Karpas-422 (cell line): ENCODE measurements at places on chromosomes 11 and 22. TPM values are rescaled to one million over a fixed set of nuclear protein-coding genes. Genes with fewer than 3 reads are reported as not detected.

DNA sequence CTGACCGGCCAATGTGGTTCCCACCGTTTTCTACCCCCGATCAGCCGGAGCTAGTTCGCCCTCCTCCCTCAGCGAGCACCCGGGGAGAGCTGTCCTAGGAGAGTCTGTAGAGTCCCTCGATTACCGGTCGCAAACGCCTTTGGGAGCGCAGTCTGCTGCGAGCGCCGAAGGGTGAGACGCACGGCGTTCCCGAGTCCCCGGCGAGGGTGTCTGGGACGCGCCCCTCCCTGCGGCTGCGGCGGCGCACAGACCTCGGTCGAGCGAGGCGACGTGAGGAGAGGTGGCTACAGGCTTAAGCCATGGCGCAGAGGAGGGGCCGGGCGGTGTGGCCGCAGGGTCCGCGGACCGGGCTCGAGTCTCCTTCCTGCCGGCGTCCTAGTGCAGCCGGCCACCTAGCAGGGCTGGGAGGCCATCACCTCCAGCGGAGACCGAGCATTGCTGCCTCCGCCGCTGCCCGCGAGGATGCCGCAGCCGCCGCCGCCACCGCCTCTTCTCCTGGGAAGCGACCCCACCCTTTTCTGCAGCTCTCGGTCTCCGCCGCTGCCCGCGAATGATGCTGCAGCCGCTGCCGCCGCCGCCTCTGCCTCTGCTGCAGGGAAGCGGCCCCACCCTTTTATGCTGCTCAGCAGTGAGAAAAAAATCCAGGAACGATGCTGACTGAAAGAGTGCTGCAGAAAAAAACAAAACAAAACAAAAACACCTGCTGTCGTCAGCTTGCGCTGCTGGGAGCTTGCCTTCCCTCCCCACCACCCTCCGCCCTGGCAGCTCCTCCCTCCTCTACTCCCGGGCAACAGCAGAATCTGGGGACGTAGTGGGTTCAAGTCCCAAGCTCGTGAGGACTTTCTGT, at the start of gene MAP6:
MAP6 (minus strand) TSS at position 588 of the 847 bp plus-strand sequence. CDS start 669 bp downstream, outside the sequence.
- H3K27ac ChIP-seq, result no peak within 1 kb of the TSS
- DNase-seq, result no peak
- no peaks in the 10 kb centered on the region for H3K4me1 ChIP-seq

OR5B3 gene
- not detected in 2 replicates for total RNA-seq

DNA sequence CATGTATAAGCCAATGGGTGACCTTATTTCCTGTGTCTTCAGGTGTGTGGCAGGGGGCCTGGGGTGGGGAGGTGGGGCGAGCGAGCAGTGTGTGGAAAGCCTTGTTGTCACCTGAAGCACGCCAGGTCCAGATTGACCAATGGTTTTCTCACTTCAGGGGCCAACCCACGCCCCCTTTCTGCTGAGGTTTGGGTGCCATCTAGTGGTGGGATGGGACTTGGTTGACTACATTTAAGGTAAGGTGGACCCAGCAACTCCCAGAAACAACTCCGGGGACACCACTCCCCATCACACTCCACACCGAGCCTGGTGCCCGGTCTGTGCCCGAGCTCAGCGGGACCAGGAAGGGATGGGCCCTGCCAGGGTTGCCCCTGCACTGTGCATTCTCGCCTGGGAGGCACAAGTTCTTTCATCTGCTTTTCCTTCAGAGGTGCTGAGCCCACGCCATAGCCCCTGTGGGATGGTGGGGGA, 40.0 kb downstream of the TPCN2 start:
- H3K27me3 ChIP-seq, result no peaks in the 10 kb centered on the region
- H3K36me3 ChIP-seq, result peaks cover 47% of the 10 kb centered on the region
- no peaks in the 10 kb centered on the region for H3K4me1 ChIP-seq
- no peak overlapping the region for H3K4me3 ChIP-seq
- H3K27ac ChIP-seq, result no peak overlapping the region
- DNase-seq, result peak; percentile 92

CD3E gene
- 0.32 and 1.3 TPM in 2 replicates for total RNA-seq

GRCh38 chr11:11320825-11321224, 32.2 kb downstream of the CSNK2A3 start:
- H3K4me1 ChIP-seq, result no peaks in the 10 kb centered on the region
- no peaks in the 10 kb centered on the region for H3K27me3 ChIP-seq
- no peak overlapping the region for H3K4me3 ChIP-seq
- no peak for DNase-seq
- no peak overlapping the region for H3K27ac ChIP-seq

DNA sequence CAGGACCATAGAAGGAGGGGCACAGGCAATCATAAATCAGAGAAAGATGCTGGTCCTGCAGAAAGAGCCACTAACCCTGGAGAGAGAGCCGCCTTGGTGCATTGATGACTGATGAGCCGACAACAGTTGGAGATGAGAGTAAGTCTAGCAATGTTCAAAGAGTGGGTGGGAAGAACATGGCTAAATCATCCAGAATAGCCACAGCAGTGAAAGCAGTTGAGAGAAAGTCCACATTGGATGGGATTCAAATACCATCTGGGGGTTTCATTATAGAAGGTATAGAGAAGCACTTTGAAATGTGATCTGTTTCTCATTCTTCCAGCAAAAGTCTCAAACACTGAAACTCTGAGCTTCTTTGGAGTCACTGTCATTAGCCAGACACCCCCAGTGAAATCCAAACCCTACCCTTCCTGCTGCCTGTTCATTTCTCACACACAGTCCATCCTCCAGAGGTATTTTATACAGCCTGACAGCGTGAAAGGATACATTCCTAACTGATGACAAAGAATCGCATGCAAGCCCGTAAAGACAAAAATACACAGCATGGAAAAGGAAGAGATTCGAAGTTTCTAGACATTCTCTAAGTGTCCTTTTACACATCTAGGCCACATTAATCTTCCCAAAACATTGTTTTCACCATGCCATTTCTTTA, 303.1 kb upstream of the MPPED2 start:
- no peak overlapping the region for H3K27ac ChIP-seq
- no peaks in the 10 kb centered on the region for H3K27me3 ChIP-seq
- no peaks in the 10 kb centered on the region for H3K4me1 ChIP-seq
- no peak for DNase-seq
- no peak overlapping the region for H3K4me3 ChIP-seq

DNA sequence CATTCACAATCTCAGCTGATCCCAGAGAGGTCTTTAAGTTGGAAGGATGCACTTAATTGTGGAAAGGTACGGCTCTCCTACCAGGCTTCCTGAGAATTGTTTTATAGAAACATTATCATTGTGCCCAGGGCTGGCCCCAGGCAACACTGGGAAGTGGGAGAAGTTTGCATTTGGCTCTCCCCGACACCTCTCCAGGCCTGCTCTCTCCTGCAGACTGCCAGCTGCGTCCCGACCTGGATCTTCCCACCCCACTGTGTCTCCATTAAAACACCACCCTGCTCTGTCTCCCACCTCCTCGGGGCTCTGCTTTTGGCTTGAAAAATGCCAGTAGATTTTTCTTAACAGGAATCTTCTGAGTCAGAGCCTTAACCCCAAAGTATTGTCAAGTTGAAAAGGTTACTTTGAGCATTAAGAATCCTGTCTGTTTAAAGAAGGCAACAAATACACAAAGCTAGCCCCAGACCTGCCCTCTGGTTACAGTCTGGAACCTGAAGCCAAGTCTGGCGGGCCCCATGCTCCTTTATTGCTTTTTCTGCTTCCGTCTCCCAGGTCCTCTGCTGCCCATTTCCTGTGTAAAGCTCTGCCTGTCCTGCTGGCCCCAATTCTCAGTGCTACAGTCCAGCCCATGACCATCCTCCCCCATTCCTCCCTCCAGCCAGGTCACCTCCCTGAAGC, 530.2 kb downstream of the SOX6 start:
- H3K27me3 ChIP-seq, result no peaks in the 10 kb centered on the region
- H3K4me3 ChIP-seq, result no peak overlapping the region
- no peak for DNase-seq
- no peaks in the 10 kb centered on the region for H3K36me3 ChIP-seq

DNA sequence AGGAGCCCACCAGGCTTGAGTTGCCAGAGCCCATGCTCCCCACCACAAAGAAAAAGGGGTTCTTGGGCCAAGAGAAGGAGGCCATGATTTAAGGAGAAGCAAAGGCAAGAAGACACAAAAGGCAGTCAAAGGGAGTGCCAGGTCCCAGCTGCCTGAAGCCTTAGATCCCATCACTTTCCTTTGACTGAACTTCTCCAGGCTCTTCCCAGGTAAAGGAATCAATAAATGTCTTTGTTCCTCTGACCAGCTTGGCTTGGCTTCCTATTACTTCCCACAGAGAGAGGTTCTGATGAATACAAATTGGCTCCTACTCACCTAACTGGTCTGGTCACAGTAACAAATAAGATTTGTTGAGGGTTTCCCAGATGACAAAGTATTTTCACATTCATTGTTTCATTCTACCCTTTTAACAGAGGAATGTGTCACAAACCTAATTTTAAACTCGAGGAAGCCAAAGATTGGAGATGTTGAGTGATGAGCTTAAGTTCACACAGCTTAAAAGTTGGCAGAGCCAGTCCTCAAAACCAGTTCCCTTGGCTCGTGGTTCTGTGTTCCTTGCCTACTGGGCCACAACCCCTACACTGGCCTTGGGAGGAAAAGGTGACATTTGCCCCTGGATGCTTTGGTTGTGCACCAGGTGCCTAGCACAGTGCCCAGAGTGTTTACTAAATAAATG, 96.4 kb upstream of the SESN3 start:
- no peak for DNase-seq
- no peak overlapping the region for H3K4me3 ChIP-seq
- no peaks in the 10 kb centered on the region for H3K36me3 ChIP-seq
- no peak overlapping the region for H3K27ac ChIP-seq
- peaks cover 4% of the 10 kb centered on the region for H3K4me1 ChIP-seq

- no peak for DNase-seq
- H3K4me3 ChIP-seq, result no peak overlapping the region
- no peak overlapping the region for H3K27ac ChIP-seq
- H3K36me3 ChIP-seq, result peaks cover 60% of the 10 kb centered on the region
These were observed 12.0 kb downstream of the YWHAH start for GRCh38 chr22:31956360-31956759.

TPBGL gene
- not detected in 2 replicates for total RNA-seq
